ENCODE measurements at places on chromosomes 2 and 18. TPM values are rescaled to one million over a fixed set of nuclear protein-coding genes. Genes with fewer than 3 reads are reported as not detected.
A peak's percentile ranks its signal among the peaks of the same experiment; 100 is the strongest.

- no peak overlapping the region for H3K4me3 ChIP-seq
- H3K27me3 ChIP-seq: peaks cover 42% of the 10 kb centered on the region
- no peaks in the 10 kb centered on the region for H3K4me1 ChIP-seq
- H3K27ac ChIP-seq: no peak overlapping the region
These were observed 28.3 kb downstream of the REEP1 start for GRCh38 chr2:86308984-86309695.

DNA sequence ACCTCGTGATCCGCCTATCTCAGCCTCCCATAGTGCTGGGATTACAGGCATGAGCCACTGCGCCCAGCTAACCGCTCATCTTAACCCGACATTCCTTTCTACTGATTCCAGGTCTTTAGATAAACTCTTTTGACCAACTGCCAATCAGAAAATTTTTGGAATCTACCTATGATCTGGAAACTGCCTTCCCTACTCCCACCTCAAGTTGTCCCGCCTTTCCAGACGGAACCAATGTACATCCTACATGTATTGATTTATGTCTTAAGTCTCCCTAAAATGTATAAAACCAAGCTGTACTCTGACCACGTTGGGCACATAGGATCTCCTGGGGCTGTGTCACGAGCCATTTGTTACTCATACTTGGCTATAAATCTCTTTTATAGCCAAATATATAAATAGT lies 3.2 kb upstream of the NEU2 start:
- H3K4me3 ChIP-seq: peak overlapping the region; percentile 1
- peaks cover 57% of the 10 kb centered on the region for H3K4me1 ChIP-seq
- peak; percentile 71 for DNase-seq
- H3K36me3 ChIP-seq: no peaks in the 10 kb centered on the region
- H3K27me3 ChIP-seq: no peaks in the 10 kb centered on the region

LRP2 gene
- total RNA-seq: not detected

DNA sequence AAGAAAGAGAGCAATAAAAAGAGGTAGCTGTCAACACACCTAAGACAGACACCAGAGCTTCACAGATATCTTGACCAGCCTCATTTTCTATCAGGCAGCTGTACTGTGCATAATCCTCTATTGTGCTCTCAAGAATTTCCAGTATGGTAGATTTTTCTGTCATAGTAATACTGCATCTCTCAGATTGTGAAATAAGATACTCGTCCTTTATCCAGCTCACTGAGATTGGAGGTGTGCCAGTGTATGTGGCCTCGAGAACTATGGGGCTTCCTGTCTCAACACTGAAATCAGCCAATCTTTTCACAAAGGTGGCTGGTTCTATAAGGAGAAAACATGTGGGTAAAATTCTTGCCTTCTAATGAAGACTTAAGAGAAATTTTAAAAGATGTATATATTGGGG lies 88.9 kb downstream of the TTN start:
- no peak overlapping the region for H3K27ac ChIP-seq
- no peaks in the 10 kb centered on the region for H3K4me1 ChIP-seq
- peaks cover 3% of the 10 kb centered on the region for H3K27me3 ChIP-seq

GRCh38 chr2:233152541-233152940 lies 92.4 kb downstream of the INPP5D start:
- no peak overlapping the region for H3K4me3 ChIP-seq
- no peak overlapping the region for H3K27ac ChIP-seq
- peaks cover 26% of the 10 kb centered on the region for H3K27me3 ChIP-seq

RGPD3 gene
- not detected for total RNA-seq

DNA sequence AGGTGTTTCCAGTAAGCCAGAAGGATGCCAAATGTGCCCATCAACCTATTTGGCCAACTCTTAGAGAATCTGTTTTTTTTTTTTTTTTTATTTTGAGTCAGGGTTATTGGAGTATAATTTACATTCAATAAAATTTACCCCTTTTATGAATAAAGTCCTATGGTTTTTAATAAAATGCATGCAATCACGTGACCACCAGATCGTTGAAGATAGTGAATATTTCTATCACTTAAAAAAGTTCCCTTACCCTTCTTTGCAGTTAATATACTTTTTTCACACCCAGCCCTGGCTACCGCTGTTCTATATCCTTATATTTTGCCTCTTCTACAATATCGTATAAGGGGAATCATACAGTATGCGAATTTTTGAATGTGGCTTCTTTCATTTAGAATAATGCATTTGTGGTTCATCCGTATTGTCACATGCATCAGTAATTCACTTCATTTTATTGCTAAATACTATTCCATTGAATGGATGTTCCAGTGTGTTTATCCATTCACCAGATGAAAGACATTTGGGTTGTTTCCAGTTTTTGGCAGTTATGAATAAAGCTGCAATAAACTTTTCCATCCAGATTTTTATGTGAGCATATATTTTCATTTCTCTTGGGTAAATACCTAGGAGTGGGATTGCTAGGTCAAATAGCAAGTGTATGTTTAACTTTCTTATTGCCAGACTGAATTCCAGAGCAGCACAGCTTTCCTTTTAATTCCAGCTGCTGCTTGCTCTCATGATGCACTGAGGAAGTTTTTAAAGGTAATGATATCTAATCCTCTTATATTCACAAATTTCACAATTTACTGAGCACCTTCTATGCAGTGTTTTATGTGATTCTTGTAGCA lies 156.3 kb upstream of the NT5C1B start:
- H3K27me3 ChIP-seq: no peaks in the 10 kb centered on the region
- H3K27ac ChIP-seq: no peak overlapping the region
- DNase-seq: no peak
- peaks cover 12% of the 10 kb centered on the region for H3K4me1 ChIP-seq
- H3K4me3 ChIP-seq: no peak overlapping the region
- H3K36me3 ChIP-seq: no peaks in the 10 kb centered on the region

- no peaks in the 10 kb centered on the region for H3K36me3 ChIP-seq
- DNase-seq: no peak
- H3K27ac ChIP-seq: no peak overlapping the region
- no peak overlapping the region for H3K4me3 ChIP-seq
These were observed 268.3 kb downstream of the VAPA start for GRCh38 chr18:10182009-10182624.

RETREG2 gene
- 83.1 TPM for total RNA-seq

HOXD11 gene
- 7.8 TPM for total RNA-seq

GRCh38 chr2:215535741-215536140 lies 99.9 kb upstream of the FN1 start:
- DNase-seq: peak; percentile 31
- no peaks in the 10 kb centered on the region for H3K27me3 ChIP-seq
- H3K4me1 ChIP-seq: peaks cover 88% of the 10 kb centered on the region
- H3K4me3 ChIP-seq: no peak overlapping the region
- peaks cover 22% of the 10 kb centered on the region for H3K36me3 ChIP-seq
- peak overlapping the region; percentile 57 for H3K27ac ChIP-seq

DNA sequence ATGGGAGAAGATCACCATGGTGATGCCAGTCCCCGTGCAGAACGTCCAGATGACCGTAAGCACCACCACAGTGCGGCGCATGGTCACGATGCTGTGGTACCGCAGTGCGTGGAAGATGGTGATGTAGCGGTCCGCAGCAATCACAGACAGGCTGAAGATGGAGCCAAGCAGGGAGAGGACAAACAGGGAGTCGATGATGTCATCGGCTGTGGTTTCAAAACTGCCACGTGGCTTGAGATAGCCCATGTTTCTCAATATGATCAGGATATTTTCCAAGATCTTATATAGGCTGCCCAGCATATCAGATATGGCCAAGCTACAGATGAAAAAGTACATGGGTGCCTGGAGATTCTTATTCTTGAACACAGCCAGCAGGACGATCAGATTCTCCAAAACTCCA lies 30.3 kb downstream of the MC2R start:
- no peak overlapping the region for H3K27ac ChIP-seq
- H3K27me3 ChIP-seq: no peaks in the 10 kb centered on the region

DNA sequence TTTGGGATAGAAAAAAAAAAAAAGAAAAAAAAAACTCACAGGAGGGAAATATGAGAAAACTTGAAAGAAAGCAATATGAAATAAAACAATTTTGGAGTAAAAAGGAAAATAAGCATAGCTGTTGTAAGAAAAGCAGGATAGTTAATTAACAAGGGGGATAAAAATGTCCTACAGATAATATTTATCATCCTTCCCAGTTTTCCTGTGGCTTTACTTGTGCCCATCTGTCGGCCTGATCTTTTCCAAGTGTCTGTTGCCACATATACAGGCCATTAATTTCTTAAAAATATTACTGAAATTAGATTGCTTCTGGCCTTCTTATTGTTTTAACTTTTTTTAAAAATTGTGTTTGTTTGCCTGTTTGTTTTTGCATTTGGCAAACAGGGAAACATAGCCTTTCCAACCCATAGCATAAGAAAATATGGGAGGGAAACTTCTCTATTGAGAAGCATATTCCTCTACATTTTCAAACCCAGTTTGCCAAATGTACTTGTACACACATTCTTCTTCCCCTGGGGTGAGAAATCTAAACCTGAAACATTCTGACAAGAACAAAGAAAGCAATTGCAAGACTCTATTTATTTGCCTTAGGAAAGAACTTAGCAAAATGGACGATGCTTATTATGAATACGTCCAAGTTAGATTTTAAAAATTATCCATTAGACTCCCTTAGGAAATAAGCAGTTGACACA lies 272.3 kb downstream of the CDH20 start:
- H3K36me3 ChIP-seq: peaks cover 41% of the 10 kb centered on the region
- no peaks in the 10 kb centered on the region for H3K27me3 ChIP-seq
- peak overlapping the region; percentile 94 for H3K27ac ChIP-seq
- peaks cover 100% of the 10 kb centered on the region for H3K4me1 ChIP-seq

DNA sequence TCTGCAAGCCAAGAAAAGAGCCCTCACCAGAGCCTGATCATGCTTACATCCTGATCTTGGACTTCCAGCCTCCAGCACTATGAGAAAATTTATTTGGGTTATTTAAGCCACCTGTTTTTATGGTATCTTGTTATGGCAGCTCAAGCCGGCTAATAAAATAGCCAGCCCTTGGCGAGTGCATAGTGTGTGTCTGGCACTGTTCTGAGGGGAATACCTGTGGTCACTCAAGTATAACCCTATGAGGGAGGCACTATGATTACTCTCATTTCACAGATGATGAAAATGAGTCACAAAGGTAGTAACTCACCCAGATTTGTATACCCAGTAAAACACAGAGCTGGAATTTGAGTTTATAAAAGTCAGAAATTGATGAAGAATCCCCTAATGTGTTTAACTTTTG lies 556.9 kb upstream of the SETBP1 start:
- DNase-seq: no peak
- H3K27ac ChIP-seq: no peak overlapping the region
- H3K4me3 ChIP-seq: no peak overlapping the region
- H3K36me3 ChIP-seq: no peaks in the 10 kb centered on the region
- no peaks in the 10 kb centered on the region for H3K4me1 ChIP-seq
- H3K27me3 ChIP-seq: no peaks in the 10 kb centered on the region

DNA sequence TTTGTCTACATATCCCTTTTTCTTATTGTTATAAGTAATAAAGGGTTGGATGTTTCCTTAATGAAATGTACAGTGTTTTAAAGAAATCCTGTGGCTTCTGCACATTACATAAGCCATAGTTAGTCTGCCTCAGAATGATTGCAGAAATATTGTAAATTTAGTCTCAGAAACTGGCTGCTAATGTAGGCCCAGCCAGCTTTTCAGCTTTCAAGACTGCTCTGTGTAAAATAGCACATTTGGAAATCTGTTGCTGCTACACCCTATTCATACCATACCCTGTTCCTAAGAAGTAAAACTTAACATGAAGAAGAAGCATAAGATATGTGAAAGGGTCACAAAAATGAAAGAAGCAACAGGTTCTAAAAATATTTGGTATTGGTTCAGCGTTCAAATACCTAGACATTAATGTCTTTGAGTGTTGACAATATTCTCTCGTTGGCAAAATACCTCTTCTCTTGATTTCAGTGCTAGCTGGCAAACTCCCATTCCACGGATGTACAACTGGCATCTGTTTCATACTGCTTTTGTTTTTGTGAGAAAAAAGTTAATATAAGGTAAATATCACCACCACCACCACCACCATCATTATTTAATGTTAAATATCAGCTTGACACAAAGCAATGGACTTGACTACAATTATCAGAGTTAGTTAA lies 19.2 kb upstream of the NCKAP1 start:
- H3K4me3 ChIP-seq: no peak overlapping the region
- no peak for DNase-seq
- peaks cover 4% of the 10 kb centered on the region for H3K27me3 ChIP-seq
- H3K27ac ChIP-seq: no peak overlapping the region
- 0 out of 2 replicates have a peak, but pooled peaks cover 8% of the 10 kb centered on the region for H3K36me3 ChIP-seq

IGFBP5 gene
- 64.2 TPM for total RNA-seq

ADGRF3 gene
- 0.24 TPM for total RNA-seq

LRRC30 gene
- not detected for total RNA-seq

CTIF gene
- 79.3 TPM for total RNA-seq

- H3K4me1 ChIP-seq: peaks cover 15% of the 10 kb centered on the region
- no peak overlapping the region for H3K4me3 ChIP-seq
- no peak overlapping the region for H3K27ac ChIP-seq
These were observed 19.1 kb downstream of the IAH1 start for GRCh38 chr2:9493478-9493877.

- H3K36me3 ChIP-seq: no peaks in the 10 kb centered on the region
- no peaks in the 10 kb centered on the region for H3K4me1 ChIP-seq
- no peak for DNase-seq
- no peaks in the 10 kb centered on the region for H3K27me3 ChIP-seq
- no peak overlapping the region for H3K27ac ChIP-seq
These were observed 687.9 kb upstream of the SETBP1 start for GRCh38 chr18:43992741-43993140.

- no peaks in the 10 kb centered on the region for H3K27me3 ChIP-seq
- no peak overlapping the region for H3K4me3 ChIP-seq
- no peak for DNase-seq
- no peak overlapping the region for H3K27ac ChIP-seq
These were observed 80.6 kb upstream of the EML6 start for GRCh38 chr2:54642677-54643430.

- peaks cover 4% of the 10 kb centered on the region for H3K27me3 ChIP-seq
- DNase-seq: no peak
- peaks cover 28% of the 10 kb centered on the region for H3K4me1 ChIP-seq
- no peak overlapping the region for H3K4me3 ChIP-seq
- H3K27ac ChIP-seq: no peak overlapping the region
- no peaks in the 10 kb centered on the region for H3K36me3 ChIP-seq
These were observed 110.0 kb downstream of the HDAC4 start for GRCh38 chr2:239290618-239291474.

GRCh38 chr2:226427538-226428307 lies 371.9 kb downstream of the IRS1 start:
- H3K4me3 ChIP-seq: peak overlapping the region; percentile 86
- H3K36me3 ChIP-seq: no peaks in the 10 kb centered on the region
- peak; percentile 90 for DNase-seq

DNA sequence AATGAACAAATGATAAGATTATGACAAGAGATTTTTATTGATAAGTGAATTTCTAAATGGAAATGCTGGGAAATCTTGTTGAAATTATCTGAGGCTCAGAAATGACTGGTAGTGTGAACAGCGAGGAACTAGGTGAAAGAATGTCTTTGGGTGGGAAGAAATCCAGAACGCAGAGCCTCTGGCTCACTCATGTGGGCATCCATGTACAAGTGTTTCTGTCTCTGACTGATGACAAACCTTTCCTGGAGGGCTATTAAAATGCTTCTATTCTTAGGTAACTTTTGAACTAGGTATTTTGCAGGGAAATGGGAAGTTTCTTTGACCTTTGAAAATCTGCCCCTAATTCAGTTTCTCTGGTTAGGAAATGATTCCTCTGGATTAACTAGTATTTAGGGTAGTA lies 598.6 kb downstream of the SLC4A3 start:
- H3K27me3 ChIP-seq: 0 out of 2 replicates have a peak, but pooled peaks cover 2% of the 10 kb centered on the region
- peaks cover 85% of the 10 kb centered on the region for H3K4me1 ChIP-seq
- H3K27ac ChIP-seq: peak overlapping the region; percentile 96
- no peaks in the 10 kb centered on the region for H3K36me3 ChIP-seq
- H3K4me3 ChIP-seq: peak overlapping the region; percentile 10
- DNase-seq: no peak

- H3K27ac ChIP-seq: no peak overlapping the region
- H3K27me3 ChIP-seq: no peaks in the 10 kb centered on the region
- H3K4me3 ChIP-seq: no peak overlapping the region
- H3K4me1 ChIP-seq: no peaks in the 10 kb centered on the region
- DNase-seq: no peak
These were observed 1070.9 kb upstream of the FANCL start for GRCh38 chr2:59312029-59312428.

SLC5A7 gene
- total RNA-seq: not detected
